ENCODE measurements at places on chromosomes 12 and 14.

DNA sequence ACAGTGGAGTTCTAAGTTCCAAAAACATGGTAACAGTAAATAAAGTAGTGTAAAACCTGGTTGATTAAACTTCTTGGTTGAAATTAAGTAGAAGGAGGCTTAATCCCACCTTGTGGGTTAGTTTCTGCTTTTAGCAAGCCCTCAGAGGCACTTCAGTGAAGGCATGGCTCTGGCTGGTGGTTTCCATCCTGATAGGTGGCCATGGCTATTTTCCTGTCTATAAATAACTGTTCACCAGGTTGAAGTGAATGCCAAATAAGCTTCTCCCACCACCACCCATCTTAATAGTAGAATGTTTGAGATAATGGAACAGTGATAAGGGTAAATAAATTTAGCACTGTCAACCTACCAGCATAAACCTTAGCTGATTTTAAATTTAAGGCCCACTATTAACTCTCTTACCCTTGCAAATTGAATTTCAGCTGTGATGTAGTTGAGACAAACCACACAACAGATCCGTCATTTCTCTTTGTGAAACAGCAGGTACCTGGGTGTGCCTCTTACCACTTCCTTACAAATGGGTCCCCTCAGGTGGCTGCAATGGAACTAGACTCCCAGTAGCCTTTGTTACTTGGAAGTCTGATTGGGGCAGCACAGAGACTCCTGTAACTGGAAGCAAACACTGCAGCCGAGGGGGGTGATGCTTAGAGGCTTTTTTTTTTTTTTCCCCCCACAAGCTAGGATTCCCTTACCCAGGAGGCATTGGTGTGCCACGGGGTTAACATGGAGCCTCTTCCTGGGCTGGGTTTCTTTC lies 41.4 kb downstream of the DAAM1 start:
- no peak for DNase-seq

- DNase-seq, result no peak
These were observed 50.2 kb downstream of the TRAFD1 start for GRCh38 chr12:112175361-112176155.

DNA sequence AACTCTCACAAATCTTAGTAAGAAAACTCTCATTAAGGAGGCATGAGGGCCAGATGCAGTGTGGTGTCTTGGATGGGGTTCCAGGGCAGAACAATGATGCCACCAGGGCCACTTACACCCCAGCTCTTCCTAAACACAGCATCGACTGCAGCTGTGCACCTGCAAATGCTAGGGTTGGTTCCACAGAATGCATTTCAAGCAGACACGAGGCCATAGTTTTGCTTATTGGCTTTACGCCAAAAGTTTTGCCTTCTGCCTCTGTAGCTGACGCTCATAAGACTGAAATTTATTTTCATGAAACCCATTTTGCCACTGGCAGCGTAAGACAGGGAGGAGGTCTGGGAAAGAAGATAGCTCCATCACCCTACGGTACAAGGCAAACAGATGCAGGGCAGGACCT lies 179.0 kb downstream of the RIMBP2 start:
- DNase-seq, result no peak

- no peak for DNase-seq
These were observed at the start of gene P2RX7 for GRCh38 chr12:121132601-121133481. Gene P2RX7 (plus strand): TSS chr12:121132876. CDS start chr12:121132971, 95 bp downstream.

DNA sequence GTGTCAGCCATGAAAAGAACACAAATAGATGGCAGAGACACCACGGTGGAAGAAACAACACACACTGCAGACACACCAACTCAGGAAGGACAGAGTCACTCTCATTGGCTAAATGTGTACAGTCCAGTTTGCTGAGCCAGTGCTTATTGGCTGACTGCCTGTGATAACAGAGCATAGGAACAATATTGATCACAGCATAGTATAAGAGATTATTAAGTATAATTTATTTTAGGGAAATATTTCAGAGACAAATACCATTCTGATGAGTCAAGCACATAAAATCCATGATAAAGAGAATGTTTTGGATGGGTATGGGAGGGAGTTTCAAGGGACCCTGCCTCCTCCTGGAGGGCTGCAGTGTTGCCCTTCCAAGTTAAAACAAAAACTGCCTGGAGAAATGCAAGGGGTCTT lies 50.9 kb downstream of the BTG1 start:
- no peak for DNase-seq

Data from stimulated activated CD4-positive, alpha-beta T cell treated with anti-CD3 and anti-CD28 coated beads, Interleukin-1b, Interleukin-23, amount 100 ng/mL, for 1 hour (primary cell).